Pons (tissue), 1 donor: ENCODE measurements at places on chromosomes 6 and 20.

DNA sequence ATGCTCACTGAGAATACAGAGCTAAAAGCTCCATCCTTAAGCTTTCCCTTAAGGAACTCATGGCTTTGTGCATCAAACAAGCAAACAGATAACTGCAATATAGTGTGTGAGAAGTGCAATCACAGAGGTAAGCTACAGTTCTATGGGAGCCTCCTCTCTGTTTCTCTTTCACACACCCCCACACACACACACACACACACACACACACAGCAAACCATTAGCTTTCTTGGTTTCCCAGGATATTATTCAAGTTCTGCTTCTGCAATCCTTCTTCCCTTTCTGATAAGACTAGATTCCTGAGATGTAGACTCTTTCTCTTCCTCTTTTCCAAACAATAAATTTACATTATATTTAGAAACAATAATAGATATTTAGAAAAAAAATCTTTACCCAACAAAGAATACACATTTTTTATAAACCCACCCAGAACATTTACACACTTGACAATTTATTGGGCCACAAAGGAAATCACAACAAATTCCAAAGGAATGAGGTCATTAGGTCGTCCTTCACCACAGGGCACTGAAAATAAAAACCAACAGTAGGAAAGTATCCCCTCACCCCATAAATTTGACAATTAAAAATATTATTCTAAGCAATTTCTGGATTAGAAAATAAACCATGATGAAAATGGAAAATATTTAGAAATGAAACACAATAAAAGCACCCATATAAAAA lies 9.3 kb upstream of the GFOD1 start:
- no peak for DNase-seq

DNA sequence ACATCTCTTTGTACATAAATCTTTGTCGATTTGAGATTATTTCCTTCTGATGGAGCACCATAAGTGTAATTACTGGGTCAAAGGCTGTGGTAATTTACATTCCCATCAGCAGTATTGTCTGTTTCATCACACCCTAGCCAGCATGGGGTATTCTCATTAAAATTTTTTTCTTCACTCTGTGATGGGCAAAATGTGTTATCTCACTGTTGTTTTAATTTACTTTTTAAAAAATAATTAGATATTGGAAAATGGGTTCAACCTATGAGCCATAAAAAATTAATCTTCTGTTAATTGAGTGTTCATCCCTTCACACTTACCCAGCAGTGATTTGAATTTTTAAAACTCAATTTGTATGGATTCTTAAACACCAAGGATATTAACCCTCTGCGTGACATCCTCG lies 44.0 kb upstream of the NNAT start:
- DNase-seq = no peak

GRCh38 chr6:97629180-97629579 lies 346.2 kb upstream of the MMS22L start:
- peak; percentile 22 for DNase-seq

GRCh38 chr6:127267646-127268625 lies 1.3 kb downstream of the RNF146 start:
- peak; percentile 33 for DNase-seq

GRCh38 chr6:15493437-15494168 lies 169.2 kb downstream of the DTNBP1 start:
- DNase-seq = no peak

DNA sequence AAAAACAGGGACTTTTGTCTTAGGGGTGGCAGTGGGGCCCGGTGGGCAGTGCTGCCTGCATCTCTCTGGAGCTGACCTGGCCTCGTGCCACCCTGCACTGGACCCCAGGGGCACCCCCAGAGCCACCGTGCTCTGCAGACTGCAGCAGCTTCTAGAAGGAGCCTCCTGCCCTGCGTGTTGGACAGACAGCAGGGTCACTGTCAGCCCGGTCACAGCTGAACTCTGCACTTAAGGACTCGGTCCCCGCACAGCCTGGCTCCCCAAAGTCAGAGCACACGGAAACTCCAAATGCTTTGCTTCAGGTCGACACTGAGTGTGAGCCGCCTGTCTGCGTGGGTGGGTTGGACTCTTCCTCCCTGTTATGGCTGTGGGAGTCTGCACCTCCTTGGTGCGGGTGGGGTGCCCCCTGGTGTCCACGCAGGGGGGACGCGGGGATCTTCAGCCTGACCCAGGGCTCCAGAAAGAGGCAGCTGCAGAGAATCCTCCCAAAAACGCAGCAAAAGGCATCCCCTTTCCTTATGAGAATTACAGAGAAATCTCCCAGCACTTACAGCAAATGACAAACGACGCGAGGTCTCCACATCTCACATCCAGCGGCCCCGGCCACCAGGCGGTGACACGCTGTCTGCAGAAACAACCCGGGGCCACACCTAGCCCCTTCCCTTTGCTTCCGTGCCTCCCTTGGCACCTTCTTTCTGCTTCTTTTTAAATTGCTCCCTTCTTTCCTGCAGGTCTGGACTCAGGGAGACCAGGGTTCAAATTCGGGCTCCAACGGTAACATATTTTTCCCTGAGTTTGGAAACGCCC lies 36.3 kb upstream of the DACT2 start:
- peak; percentile 61 for DNase-seq

- no peak for DNase-seq
Measured at GRCh38 chr20:53850319-53850718, 220.1 kb downstream of the BCAS1 start.

- DNase-seq = no peak
Measured at GRCh38 chr6:68649669-68650068, 14.6 kb downstream of the ADGRB3 start.
